Amniotic stem cell (primary cell): ENCODE measurements at places on chromosomes 1 and 21.

DNA sequence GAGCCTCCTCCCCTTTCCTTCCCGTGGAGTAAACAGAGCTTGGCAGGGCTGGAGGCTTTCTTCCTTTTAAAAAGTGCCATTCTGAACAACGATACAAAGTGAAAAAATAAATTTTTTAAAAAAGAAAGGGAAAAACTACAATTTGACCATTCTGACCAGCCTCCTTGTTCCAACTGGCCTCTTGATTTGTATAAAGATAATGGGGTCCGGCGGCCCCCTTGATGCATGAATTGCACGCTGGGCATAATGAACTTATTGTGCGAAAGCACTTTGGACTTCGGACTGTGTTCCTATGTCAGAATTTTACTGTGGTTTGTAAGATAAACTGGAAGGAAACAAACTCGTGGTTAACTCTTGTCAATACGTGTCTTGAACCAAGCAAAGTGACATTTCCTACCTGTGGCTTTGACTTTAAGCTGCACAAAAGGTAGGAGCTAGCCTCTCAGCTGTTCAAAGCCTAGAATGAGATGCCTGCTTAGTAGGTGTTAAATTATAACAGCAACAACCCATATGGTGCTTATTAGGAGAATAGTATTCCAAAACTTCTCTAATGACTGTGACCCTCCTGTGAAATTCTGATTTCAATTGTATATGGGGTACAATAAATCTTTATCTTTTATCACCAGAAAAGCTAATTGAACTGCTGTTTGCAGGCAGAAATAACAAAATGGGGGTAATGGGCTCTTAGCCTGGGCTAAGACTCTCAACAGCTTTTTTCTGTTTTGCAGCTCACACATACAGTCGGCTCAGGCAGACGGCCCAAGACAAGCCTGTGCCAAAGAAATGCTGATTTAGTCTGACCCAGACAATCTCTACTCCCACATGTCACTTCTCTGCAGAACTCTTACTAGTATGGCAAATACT is 9.3 kb downstream of the IRF2BP2 start:
- no peak for DNase-seq

DNA sequence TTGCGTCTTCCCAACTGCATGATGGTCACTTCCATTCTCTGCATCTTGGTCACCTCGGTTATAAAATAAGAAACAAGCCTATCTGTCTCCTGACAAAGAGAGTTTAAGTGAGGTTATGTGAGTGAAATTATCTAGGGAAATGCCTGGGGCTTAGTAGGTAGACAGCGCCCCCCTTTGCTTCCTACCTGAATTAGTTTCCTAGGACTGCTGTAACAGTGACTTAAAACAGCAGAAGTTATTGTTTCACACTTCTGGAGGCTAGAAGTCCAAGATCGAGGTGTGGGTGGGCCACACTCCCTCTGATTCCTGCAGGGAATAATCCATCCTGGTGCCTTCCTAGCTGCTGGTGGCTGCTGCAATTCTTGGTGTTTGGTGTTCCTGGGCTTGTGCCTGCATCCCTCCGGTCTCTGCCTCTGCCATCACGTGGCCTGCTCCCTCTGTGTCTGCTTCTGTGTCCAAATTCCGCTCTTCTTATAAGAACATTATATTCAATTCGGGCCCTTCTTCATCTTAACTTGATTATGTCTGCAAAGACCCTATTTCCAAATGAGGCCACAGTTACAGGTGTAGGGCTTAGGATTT is 92.6 kb downstream of the IGSF21 start:
- no peak for DNase-seq

DNA sequence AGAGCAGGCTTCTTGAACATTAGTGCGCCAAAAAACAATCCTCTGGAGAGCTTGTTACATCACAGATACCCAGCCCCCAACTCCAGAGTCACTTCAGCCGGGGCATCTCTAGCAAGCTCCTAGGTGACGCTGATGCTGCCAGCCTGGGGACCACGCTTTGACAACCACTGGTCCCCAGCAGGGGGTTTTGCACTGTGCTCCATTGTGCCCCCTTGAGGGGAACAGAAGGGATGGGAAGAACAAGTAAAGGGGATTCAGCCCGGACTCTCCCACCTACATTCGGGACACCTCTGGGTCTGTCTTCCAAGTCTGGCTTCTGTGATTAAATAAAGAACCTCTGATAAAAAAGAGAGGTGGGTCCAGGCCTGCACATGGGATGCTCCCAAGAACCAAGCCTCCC is 60.4 kb downstream of the ATP5PO start:
- DNase-seq, result no peak

DNA sequence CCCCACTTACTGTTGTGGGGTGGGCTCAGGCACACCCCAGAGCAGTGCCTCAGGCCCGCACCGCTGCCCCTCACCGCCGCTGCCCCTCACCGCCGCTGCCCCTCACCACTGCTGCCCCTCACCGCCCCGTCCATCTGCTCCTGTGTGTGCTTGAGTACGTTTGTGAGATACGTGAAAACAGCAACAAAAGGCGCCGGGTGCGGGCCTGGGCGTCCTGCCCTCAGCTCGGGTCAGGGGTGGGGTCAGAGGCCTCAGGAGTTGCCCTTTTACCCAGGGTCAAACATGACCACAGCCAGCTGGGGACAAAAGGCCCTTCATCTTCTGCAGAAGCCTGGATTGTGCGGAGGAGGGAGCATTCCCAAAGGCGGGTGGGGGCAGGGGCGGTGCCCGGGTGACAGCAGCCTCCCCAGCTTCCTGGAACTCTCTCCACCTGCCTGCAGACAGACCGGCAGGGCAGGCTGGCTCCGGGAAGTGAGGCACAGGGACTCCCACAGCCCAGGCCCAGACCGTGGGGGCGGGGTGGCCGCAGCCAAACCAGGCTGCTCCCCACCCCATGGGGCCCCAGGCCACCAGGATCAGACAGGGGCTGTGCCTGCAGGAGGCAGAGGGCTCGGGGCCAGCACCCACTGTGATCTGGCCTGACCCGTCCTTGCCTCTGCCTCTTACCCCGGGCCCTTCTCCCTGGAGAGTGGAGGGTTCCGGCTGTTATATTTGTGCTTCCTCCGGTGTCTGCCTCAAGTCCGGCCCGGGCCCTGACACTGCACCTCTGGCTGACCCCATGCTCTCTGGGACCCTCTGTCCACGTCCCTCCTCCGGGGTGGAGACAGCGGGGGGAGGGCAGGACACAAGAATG is 2.3 kb upstream of the VWA1 start:
- no peak for DNase-seq

DNA sequence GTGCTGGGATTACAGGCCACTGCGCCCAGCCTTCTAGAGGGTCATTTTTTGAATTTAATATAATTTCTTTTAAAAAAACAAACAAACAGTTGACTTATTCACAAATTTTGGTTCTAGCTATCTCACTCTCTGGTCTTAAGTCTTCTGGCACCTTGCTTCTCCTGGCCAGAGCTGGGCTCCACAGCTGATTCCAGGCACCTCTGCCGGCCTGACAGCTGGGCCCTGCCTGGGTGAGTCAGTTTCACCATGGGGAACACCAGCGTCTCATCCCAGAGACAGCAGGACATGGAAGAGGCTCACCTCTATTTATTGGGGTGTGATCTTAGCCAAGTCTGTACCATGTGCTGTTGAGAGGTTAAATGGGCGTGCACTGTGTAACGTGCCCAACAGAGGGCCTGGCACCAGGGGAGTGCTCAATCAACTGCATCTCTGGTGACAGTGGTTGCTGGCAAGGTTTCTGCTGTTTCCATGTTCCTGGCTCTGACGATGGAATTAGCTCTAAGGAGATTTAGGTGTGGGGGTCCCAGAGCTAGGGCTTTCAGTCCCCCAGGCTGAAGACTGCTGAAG is 956 bp downstream of the CPLANE2 start:
- DNase-seq, result no peak

- no peak for DNase-seq
Observed at GRCh38 chr21:42735944-42736343, 82.5 kb downstream of the PDE9A start.

- no peak for DNase-seq
Observed at GRCh38 chr1:201269281-201269680, 14.0 kb upstream of the PKP1 start.

DNA sequence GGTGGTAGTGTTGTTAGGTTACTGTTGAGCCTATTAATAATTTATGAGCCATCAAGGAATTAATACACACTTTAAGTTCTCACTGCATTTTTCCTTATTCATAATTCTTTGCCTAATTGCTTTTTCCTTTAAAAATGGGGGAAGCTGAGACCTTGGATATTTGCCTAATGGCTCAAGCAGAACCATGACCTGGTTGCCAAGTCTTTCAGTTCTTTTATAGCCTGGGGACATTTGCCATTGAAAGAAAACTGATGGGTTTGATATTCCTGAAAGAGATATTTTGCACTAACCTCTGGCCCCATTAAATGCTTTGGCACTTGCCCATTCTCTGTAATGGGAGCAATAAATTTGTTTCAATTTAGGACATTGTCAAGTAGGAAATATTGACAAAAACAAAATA is 18.5 kb upstream of the LRRC53 start:
- DNase-seq, result no peak

DNA sequence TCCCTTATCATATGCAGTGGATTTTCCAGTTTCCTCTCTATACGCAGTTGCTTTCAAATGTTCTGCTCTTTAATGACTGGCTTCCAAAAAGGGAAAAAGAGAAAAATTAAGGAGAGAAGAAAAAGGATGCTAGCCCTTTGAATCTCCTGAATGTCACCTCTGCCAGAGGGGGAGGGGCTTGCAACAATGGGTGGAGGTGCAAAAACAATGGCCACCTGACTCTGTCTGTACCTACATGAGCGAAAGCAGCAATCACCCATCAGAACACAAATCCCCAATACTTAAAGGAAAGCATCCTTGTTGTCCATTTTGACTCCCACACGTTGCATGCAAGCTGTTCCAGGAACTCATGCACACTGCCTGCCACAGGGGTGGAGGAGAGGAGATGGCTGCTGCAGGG is 61.2 kb downstream of the CCDC30 start:
- no peak for DNase-seq

- no peak for DNase-seq
Observed at GRCh38 chr1:32754317-32755097, 51.9 kb upstream of the SYNC start.

GRCh38 chr1:5427026-5427613 is 565.1 kb downstream of the NPHP4 start:
- DNase-seq, result no peak

DNA sequence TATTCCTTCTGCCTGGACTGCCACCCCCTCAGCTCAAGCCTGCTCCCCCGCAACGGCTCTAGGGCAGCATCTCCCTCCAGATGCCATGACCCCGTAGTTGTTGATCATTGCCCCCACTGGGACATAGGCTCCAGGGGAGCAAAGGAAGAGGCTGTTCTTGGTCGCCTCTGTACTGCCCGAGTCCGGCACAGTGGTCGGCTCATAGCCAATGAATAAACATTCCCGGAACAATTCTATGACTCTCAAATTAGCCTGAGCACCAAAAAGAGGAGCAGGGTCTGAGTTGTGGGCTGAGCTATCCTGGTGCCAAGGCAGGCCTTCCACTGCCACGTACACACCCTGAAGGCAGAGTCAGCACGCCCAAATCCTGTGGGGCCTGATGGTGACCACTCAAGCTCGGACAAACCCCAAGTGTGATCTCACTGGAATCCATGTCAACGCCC is 33.1 kb downstream of the CAPZB start:
- DNase-seq, result no peak
